Cortex of kidney (tissue), 1 donor: ENCODE measurements at places on chromosomes 2 and 18.

DNA sequence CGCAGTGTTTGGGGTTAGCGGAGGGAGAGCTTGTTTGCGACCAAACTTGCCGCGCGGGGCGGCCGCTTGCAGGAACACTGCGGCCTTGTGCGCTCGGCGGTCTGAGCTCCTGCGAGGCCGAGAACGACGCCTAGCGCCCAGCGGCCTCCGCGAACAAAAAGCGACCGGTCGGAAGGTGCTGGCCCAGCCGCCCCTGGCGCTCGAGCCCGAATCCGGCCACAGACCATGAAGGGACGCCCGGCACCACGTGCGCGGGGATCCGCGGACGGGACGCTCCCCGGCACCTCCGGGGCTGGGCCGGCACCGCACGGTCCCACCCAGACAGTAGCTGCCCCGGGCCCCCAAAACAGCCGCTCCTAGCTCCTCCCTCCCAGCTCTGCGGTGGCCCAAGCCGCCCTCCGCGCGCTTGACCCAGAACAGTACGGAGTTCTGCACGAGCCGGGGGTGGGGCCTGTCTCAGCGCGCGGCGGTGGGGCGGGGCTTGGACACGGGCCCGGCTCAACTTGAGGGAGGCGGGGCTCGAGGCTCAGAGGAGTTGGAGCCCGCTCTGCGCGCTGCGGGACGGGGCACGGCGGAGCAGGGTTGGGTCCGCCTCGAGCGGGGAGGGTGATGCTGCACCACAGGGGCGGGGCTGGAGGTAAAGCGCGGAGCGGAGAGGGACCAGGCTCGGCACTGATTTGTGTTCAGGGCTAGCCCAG lies 664 bp upstream of the IMPA2 start:
- peak; percentile 95 for DNase-seq

DNA sequence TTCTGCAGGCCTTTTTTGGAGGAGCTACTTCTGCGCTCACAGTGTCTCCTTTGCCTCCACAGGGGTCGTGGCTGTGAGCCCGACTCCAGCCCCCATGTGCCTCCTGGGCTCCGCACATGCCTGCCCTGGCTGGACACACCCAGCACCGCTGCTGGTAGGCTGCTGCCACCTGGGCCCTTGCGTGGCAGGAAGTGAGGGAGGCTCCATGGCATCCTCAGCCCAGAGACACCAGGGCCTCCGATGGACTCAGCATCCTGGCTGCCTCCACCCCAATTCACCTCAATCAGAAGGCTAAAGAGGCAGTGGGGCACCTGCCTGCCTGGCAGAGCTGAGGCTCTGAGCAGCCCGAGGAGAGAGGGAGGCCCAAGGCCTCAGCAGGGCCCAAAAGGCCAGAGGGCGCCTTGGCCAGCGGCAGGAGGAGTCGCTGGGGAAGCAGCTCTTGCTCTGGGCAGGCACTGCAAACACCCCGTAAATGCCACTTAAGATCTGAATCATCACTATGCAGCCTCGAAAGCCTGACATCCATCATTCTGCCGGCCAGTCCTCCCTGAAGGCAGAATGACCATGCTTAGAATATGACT lies 68.3 kb upstream of the OTOS start:
- no peak for DNase-seq

DNA sequence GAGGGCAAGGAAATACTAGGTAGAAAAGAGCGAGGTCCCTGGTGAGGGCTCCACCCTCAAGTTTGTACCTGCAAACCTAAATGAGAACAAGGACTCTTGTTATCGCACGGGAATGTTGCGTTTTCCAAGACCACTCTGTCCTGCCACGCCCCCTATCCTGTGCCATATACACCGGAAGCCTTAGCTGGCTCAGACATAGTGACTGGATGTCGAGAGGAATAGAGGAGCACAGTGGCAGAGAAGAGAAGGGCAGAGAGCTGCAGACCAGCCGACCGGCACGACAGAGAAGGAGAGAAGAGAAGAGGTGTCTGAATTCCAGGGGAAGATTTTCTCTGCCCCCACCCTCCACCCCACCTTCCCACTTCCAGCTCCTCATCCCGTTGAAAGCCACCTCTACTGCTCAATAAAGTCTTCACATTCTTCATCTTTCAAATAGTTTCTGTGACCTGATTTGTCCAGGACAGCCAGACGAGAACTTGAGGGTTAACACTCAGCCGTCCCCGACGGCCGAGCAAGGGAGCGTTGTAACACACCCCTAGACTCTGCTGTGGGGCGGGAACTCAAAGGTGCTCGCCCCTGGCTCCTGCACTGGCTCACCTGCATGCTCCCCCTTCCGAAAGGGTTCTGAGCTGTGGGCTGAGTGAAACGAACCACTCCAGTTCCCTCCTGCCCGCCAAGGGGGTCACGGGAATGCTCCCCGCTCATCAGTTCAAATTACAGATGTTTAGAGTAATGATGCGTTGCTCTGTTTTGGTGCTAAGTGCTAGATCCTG lies 24.9 kb upstream of the COL3A1 start:
- DNase-seq: no peak

DNA sequence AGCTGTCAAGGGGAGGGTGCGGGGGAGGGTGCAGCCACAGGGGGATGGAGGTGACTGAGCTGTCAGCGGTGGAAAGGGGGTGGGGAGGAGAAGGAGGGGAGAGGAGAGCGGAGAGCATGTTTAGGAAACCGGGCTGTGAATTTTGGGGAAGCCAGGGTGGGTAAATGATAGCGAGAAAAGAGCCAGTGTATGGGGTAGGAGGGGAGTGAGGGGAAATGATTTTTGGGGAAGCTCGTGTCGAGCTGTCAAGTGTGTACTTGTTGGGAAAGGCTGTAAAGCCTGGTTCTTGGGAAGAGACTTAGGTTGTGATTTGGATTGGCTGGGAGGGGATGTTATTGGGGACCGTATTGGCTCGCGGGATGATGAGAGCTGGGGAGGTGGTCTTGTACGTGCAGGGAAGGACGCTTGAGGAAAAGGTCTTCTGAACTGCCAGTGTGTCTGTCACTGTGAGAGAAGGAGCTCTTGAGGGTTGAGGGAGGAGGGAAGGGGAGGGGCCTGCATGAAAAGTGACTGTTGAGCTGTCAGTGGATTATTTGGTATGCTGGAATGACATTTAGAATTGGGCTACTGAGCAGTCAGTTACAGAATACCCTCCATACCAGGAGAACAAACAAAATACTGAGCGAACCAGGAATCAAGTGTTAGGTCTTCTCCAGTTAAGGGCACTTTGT lies 1.0 kb downstream of the UBR3 start:
- DNase-seq: no peak

DNA sequence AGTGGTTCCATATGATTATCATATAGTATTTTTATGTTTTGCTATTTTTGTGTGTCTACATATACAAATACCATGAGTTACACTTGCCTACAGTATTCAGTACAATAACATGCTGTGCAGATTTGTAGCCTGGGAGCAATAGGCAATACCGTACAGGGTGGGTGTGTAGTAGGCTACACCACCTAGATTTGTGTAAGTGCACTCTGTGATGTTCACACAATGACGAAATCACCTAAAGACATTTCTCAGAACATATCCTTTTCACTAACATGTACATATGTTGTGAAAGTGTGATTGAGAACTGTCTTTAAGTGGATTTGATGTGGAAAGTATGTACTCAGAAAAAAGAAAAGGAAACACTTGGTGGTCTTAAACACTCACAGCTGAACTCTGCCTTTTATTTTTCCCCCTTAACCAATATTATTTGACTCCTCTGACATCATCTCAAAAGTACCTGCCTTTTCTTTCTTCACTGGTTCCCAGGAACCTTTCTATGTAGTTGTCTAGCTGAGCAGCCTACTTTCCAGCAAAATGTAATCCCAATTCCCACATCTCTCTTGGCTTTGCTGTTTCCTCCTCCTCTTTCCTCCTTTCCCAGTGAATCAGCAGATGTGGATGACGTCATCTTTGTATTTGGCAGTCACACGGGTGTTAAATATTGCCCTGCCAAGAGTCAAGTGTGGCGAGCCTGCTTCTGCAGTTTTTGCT lies 47.7 kb downstream of the OSBPL6 start:
- DNase-seq: no peak

DNA sequence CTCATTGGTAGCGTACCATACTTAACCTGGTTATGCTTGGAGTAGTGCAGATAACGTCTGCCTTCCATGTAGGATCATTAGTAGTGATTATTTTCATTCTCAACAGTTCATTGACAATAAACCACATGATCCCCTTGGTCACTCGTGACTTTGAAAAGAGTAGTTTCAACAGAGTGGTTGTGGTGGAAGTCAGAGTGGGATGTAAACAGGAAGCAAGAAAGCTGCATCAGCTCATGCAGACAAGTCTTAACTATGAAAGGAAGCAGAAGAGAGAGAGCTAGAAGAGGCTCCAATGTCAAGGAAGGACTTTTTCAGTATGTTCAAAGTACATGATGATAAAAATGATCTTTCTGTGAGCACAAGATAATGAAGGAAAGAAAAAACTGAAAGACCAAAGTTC lies 287.4 kb downstream of the MBD2 start:
- DNase-seq: no peak

DNA sequence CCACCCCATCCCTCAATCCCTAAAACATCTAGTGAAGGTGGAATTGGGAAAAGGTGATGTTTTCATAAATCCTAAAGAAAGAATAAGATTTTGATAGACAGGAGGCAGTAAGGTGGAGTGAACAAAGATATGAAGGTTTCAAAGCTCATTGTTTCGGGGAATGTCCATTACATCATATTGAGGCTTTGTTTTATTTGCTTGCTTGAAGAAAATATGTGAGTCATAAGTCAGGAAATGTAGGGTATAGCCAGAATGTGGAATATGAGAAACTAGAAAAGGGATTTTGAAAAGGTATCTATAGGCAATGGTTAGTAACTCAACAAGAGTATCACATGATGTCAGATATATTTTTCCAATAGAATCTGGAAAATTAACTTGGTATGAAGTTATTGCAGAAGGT lies 1178.5 kb upstream of the ACVR2A start:
- DNase-seq: no peak

DNA sequence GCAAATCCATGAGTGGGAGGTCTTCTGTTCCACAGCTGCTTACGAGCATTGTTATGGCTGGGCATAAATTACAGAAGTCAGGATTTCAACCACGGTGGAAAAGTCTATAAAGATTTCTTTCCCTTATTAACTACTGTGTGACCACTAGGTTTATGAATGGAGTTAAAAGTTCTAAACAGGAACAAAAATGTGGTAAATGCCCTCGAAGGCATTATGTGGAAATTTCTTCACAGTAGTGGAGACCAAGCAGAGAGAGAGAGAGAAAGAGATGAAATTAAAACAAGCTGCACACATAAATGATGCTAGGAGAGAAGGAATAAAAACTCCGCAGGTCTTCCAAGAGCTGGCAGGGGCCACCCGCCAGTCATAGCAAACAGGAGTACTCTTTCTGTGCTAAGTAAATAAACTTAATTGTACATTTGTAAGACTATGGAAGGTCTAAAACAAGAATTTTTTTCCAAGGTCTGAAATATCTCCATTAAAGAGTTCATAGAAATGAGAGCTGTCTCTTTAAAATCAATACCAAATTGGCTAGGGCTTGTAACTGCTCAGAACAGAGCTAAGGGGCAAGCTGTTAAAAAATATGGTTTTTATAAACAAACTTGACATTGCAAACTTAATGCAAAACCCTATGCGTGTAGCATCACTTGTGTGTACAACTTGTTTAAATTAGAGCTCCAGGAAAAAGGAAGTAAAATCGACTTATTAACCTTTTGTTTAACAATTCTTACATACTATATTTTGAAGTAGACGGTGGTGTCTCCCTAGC lies 438.2 kb downstream of the MEIS1 start:
- no peak for DNase-seq

GRCh38 chr2:198129609-198130008 lies 325.2 kb downstream of the PLCL1 start:
- DNase-seq: no peak

GRCh38 chr2:11389052-11389420 lies 44.6 kb upstream of the ROCK2 start:
- DNase-seq: no peak

DNA sequence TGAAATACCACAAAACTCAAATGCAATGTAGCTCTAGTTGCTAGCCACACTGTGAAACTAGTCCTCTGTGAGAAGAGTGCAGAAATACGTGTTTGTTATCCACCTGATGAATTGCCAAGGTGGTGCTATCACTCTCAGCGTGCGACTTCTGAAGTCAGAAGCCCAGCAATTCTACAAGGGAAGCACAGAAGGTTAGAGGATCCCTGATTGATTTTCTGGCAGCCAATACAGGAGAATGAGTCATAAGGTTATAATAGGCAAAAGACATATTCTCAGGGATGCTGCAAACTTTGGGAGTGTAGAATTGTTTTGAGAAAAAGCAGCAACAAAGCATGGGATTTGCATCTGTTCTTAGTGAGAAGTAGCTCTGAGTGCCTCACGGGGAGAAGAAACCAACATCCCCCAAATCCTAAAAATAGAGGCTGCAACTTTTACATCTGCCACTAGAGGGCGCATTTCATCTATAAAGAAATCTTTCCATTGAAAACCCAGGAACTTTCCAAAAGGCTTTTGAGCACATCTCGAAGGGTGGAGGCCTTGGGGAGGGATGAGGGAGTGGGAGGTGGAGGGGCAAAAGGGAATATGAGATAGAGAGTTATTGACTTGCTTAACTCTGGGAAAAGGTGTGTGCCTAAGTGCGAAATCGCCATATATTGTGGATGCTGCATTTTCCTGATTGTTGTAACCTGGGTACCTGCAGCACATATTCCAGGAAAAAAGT lies 78.0 kb downstream of the TMEM182 start:
- no peak for DNase-seq

DNA sequence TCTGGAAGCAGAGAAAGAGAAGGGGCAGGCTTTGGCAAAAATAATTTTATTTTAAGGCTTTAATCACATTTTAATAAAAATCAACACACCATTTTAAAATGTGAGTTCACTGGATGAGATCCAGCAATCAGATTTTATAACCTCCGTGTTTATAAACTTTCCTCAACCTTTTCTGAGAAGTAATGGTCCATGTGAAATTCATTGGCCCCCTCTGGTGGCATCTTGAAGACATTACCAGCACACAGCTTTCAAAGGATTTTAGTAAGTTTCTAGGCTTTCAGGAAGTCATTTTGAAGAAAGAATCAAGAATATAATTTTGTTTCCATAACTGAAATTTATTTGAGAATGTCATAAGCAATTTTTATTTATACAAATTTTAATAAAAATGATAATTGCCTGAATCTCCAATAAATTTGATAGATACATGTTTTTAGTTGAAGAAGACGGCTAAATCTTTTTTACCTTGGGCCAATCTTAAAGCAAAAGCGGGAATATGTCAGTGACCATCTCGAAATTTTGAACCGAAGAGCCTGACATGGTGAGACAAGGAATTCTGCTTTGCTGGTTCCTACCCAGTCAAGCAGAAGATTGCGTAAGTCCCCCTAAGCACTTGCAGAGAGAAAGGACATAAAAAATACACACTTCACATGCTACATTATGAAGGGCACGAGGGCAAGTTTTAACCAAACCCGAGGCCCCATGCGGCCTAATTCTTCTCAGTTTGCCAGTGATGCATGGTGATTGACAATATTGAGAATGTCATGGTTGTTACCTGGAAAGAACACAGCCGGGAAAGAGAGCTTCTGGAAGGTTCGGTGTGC lies 128.4 kb upstream of the CBLN2 start:
- no peak for DNase-seq

- no peak for DNase-seq
Measured at GRCh38 chr18:23479829-23480505, 23.3 kb upstream of the RMC1 start.
